ENCODE measurements at places on chromosomes 4 and X.
A peak's percentile ranks its signal among the peaks of the same experiment; 100 is the strongest.

DNA sequence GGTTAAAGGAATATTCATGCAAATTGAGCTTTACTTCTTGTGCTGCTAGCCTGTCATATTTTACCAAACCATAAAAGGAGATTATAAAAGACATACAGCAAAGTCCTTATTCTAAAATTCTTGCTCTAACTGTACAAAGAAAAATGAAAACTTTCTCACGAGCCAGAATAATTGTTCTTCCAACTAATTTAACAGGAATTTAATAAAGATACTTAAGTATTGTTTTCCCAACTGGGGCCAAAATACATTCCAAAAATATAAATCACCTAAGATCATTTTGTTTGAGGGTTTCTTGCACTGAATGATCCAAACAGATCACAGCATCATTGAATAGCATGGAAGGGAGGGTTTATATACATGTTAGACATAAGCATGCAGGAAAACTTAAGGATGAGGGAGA lies 127.1 kb upstream of the PCDH18 start:
- DNase-seq: no peak

GRCh38 chr4:23837371-23837770 lies 52.5 kb downstream of the PPARGC1A start:
- no peak for DNase-seq

GRCh38 chr4:132767901-132768300 lies 381.2 kb upstream of the PCDH10 start:
- DNase-seq: no peak

DNA sequence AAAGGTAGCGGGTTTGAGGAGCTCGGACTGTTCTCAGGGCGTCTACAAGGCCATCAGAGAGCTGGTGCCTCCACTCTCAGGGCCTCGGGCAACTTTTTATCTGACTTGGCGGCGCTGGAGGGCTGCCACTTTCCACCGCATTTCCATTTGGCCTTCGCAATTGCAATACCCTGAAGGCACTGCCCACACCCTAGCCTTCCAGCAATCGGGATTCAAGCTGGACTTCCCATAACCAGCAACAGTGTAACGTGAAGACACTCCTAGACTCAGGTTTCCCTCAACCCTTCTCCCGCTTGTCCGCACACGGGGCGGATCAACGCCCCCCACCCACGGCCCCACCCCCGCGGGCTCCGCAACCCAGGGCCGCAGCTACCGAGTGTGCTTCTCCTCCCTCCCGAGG lies 50.2 kb upstream of the BCOR start:
- no peak for DNase-seq

DNA sequence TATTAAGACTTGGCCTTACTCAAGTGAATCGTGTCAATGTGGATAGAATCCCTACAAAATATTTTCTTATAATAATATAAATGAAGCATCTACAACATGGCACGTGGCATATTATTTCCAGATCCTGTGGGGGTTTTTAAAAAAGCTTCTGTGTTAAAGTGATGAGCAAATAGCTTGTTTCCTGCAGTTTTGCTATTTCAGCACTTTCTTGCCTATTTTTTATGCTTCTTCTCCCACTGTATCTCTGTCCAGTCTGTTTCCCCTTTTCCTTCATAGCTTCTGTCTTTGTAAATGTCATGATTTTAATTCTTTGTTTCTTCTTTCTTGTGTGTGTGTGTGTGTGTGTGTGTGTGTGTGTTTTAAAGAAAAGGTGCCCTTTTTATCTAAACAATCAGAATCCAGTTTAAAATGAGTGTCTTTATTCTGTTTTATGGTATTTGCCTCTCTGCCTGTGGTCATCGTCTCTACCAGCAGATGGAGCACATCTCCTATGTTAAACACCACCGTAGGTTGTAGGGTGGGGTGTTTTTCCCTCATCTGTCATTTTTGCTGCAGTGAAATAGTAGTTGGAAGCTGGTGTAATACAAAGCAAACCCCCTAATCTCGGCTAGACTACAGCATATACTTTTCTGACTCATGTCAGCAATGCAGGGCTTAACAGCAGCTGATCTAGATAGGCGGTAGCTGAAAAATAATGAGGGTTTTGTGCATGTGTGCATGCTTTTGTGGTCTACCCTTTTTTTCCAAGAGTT lies 33.1 kb downstream of the FTHL17 start:
- no peak for DNase-seq

DNA sequence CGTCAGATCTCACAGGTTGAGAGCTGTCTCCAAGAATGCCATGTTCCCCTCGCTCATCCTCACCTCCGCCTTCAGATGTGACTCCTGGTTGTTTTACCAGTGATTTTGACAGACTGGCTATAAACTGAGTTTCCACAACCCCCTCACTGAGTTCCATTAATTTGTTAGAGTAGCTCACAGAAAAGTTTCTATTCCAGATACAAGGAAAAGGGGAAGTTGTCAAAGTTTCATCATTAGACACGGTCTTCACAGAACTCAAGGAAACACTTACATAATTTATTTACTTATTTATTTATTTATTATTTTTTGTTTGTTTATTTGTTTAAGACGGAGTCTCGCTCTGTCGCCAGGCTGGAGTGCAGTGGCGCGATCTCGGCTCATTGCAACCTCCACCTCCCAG lies 55.7 kb upstream of the IQSEC2 start:
- DNase-seq: no peak

GRCh38 chr4:36322921-36323354 lies 41.5 kb downstream of the DTHD1 start:
- DNase-seq: peak; percentile 45

- DNase-seq: no peak
Measured at GRCh38 chrX:100931925-100932285, 3.2 kb upstream of the XKRX start.

GRCh38 chr4:139791681-139792080 lies 126.1 kb downstream of the MGST2 start:
- DNase-seq: no peak

DNA sequence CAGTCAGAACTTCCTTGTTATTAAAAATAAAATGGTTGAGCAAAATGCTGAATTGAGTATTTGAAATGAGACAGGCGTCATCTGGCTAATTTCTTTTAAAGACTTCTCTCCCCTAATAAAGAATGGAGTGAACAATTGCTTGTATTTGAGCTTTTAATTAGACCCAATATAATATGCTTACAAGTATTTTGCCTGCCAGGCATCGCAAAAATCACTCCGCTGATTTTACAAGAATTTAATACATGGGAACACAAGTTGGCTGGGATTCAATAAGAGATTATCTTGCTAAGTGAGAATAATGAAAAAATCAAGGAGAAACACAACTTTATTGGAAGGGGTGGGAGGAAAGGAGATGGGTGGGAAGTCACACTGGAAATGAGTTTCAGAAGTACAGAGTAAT lies 52.3 kb downstream of the KLF3 start:
- DNase-seq: no peak
